ENCODE measurements at places on chromosomes 1 and 21.
A peak's percentile ranks its signal among the peaks of the same experiment; 100 is the strongest.

DNA sequence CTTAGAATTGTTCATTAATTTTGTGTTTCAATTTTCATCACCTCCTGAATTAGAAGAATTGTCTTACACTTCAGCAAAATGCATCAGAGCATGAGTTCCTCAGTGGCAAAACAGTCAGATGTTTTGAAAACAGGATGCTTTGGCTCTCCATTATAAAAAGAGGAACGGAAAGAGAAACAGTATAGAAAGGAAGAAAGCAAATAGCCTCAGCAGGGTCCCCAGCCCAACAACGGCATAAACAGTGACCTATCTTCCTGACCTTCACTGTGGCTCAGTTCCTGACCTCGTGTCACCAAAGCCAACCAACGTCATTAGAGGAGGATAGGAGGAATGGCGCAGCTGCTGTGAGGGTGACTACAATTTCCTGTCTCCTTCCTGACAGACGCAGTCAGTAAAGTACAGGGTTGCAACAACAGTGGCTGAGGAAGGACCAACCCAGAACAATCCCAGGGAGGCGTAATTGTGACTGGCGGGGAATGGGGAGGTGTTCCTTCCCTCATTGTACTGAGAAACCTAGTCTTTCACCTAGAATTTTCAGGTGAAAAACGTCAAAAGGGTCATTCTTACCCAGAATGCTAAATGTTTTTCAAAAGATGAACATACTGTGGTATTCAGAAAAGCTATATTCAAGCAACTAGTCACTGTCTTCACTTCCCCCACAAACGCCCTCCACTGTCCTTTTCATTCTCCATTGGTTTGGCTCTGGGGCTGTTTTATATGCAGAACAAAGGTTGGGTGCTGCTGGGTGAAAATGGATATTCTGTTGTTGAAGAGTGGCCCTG is 197.9 kb upstream of the SGIP1 start:
- DNase-seq, result peak; percentile 85

GRCh38 chr1:223179786-223180185 is 36.7 kb upstream of the TLR5 start:
- DNase-seq, result no peak

DNA sequence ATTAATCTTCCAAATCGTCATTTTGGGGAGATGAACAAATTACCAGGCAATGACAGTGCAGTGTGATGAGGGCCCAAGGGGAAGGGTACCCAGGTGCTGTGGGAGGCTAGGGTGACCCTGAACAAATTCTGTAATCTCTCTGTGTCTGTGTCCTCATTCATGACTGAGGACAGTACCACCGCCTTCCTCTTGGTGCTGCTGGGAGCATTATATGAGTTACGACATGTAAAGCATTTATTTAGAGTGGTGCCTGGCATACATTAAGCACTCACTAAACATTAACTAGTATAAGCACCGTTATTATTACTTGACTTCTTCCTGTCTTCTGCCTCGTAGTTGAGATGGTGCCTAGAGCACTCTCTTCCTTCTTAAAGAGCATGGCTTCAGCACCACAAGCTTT is 468.2 kb upstream of the VAMP3 start:
- DNase-seq, result no peak

DNA sequence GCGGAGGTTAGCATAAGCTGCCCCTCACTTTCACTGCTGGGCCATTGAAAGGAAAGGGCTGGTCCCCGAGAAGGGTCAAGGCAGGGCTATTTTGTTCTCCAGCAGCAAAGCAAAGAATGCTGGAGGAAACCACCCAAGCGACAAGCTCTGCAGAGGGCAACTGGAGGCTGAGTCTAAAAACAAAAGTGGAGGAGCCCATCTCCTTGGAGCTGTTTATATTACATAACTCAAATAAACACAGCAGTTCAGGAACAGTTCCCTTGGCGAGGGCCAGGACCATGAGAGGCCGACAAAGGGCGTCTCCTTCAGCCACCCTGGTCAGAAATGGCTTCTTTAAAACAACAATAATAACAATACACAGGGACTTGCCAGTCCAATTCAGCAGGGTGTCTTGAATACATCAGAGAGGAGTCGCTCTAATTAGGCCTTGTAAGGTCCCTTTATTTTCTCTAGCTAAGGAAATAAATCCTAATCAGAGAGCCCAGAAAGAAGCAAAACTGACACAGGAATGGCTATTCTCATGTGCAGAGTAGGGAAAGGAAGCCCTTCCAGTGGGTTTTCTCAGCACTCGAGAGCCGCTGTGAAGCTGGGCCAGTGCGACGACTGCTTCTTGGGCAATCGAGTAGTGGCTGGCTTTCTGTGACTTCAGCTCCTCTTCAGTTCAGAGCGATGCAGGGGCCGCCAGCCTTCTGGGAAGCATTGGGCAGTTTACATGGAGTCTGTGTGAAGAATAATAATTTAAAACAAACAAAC is 57.0 kb upstream of the TARBP1 start:
- peak; percentile 83 for DNase-seq

- DNase-seq, result no peak
Observed at GRCh38 chr21:29893687-29894086, 46.1 kb downstream of the GRIK1 start.

- DNase-seq, result no peak
Observed at GRCh38 chr1:172405912-172406311, 14.6 kb upstream of the C1orf105 start.

- no peak for DNase-seq
Observed at GRCh38 chr1:30721812-30722537, 1.4 kb downstream of the MATN1 start.

GRCh38 chr1:243465738-243466137 is 209.9 kb downstream of the SDCCAG8 start:
- no peak for DNase-seq

DNA sequence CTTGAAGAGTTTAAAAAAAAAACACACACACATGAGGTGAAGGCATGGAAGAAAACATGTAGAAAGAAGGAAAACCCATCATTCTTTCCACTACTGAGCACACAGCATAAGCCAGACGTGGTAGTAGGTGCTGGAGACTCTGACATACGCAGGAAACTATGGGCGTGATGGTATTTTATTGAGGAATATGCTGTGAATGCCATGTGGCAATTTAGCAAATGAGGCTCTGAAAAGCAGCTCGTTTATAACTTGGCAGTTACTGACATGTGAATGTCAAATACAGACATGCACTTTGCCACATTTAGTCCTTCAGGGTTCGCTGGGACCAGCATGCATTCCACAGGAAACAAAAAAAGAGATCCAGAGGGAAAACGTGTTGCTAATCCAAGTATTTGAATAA is 74.3 kb upstream of the IFNAR2 start:
- no peak for DNase-seq

- DNase-seq, result no peak
Observed at GRCh38 chr1:100502052-100502792, 35.7 kb upstream of the GPR88 start.

GRCh38 chr1:155455588-155456195 is 106.9 kb downstream of the ASH1L start:
- DNase-seq, result no peak

DNA sequence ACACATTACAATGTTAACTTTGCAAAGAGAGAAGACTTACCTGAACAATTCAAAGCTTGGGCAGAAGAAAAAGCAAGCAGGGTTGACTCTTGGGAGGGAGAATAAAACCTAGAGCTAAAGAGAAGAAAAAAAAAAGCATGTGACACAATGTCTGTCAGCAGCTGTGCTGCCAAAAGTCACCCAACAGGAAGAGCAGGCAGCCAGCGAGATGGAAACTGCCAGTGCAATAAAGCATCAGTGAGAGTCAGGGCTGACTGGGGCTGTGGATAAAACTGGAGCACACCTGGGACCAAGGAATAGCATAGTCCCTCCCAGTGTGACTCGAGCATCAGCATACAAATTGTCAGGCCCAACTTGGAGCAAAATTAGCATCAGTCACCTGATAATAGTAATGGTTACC is 65.0 kb upstream of the SLC22A15 start:
- DNase-seq, result no peak

- DNase-seq, result no peak
Observed at GRCh38 chr1:11770011-11770410, 8.0 kb downstream of the C1orf167 start.

DNA sequence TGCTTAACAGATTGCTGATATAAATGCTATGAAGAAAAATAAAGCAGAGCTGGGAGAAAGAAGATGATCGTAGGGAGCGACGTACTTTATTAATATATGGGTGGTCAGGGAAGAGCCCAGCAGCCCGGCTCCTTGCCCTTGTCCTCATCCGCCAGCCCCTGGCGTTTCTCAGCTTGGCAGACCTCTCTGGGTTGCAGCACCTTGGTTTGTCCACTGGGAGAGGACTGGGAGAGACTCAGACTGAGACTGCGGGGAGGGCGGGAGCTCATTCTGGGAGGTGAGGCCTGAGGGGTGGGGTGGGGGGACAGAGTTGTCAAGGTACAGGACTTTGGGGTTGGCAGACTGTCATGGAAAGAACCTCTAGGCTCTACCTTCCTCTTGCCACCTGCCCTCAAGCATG is 3.3 kb upstream of the S100A3 start:
- DNase-seq, result no peak

- no peak for DNase-seq
Observed at GRCh38 chr1:8495928-8496401, 178.1 kb downstream of the SLC45A1 start.

DNA sequence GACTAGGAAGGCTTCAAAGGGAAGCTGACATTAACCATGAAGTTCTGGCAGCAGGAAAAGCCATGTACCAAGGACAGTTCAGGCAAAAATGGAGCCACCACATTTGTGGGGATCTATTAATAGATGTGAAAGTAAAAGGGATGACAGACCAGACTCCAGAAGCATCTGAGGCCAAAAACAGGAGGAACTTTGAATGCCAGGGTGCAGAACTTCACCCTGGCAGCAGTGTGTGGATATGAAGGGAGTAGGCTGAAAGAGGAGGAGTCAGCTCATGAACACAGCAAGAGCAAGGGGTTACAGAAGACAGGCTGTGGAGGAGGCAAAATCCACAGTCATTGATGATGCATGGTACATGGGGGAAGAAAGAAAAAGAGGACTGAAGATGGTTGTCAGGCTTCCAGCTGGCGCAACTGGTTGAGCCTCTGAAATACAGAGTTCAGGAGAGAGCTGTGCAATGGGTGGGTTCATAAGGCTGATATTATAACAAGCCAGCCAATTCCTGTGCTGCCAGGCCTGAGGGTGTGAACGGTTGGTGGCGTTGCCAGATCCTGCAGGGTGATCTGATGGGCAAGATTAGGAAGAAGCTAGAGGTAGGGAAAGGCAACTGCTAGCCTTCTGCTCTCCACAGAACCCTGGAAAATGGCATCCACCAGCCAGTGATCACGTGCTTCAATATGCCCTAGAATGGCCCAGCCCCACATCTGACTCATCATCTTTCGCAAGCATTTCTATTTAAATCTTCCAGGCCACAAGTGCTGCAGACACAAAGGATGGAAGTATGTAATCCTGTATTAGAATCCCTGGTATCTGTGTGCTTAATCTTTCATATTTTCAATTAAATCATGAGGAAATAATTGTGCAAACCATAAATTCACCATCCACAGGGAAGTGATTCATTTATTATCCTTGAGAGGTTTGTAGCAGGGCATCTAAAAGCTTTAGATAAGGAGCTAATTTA is 81.9 kb downstream of the SLC25A24 start:
- DNase-seq, result no peak

DNA sequence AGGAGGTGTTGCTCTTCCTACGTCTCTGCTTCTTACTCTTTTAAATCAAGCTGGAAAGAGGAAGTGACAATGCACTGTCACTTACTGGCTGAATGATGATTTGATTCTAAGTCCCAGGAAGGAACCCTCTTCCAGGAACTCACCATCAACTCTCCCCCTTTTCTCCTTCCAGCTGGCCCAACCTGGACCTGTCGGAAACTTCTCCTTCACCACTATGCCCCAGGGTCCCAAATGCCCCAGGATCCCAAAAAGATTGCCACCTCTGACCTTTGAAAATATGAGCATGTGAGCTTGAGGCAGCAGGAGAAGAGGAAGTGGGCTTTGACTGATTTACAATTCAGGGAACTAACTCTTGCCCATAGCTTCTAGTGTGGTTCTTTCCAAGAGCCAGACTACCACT is 5.3 kb upstream of the ADAMTS5 start:
- DNase-seq, result no peak

- DNase-seq, result no peak
Observed at GRCh38 chr1:12069623-12070244, 6.6 kb downstream of the TNFRSF8 start.

GRCh38 chr1:55536545-55536865 is 321.3 kb upstream of the USP24 start:
- no peak for DNase-seq

GRCh38 chr1:214303141-214303930 is 22.4 kb downstream of the SMYD2 start:
- no peak for DNase-seq

GRCh38 chr1:184283999-184284398 is 102.8 kb upstream of the C1orf21 start:
- no peak for DNase-seq

GRCh38 chr1:156693848-156694689 is 11.3 kb downstream of the CRABP2 start:
- peak; percentile 48 for DNase-seq

- DNase-seq, result no peak
Observed at GRCh38 chr1:227725046-227725445, 10.1 kb downstream of the JMJD4 start.

- DNase-seq, result no peak
Observed at GRCh38 chr1:44643721-44644334, 30.5 kb downstream of the TMEM53 start.

GRCh38 chr1:9128520-9129265 is at the start of gene GPR157:
Gene GPR157 (minus strand): TSS chr1:9129102. CDS start chr1:9129027, 75 bp downstream.
- DNase-seq, result peak; percentile 98

DNA sequence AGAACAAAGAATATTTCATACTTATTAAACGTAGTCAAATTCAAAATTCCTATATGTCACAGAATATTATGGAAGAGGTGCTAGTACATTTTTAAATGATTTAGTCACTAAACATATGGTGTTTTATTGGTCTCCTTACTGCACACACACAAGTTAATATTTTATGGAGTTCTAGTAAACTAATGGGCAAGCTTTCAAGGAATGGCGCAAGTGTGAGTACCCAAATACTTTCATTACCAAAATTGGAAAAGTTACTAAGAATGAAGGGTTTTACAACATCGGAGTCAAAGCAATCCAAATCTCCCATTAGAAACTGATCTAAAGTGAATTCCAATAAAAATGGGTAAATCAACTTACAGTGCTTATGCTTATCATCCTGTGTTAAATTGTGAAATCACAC is 921.9 kb downstream of the ADGRL2 start:
- DNase-seq, result no peak

DNA sequence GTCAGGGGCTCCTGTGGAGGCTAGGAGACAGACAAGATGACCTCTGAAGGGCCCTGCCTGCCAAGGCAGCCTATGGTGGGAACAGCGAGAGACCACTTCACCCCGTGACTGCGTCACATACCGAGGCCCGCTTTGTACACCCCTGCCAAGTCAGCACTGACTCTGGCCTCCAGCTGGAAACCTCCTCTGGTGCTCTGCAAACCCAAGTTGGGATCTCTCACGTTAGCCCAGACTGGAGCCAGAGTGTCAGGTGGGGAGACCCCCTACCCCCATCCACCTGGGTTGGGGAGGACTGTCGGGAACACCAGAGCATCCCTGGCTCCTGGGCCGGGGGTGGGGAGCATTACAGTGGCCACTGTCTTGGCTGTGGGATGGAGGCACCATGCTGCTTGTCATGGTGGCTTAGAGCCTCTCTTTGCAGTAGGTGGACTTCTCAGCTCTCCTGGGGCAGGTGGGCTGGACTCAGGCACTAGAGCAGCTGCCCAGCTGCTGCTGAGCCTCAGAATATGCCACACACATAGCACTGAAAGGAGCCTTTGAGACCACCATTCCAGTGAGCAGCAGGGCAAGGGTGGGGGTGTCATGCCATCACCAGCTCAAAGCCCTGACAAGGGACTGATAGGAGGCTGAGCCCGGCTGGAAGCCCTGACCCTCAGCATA is 50.4 kb downstream of the ELK4 start:
- DNase-seq, result no peak

Measured in Right ventricle myocardium inferior (tissue), 1 donor.